ENCODE measurements at places on chromosomes 16 and 17.
A peak's percentile ranks its signal among the peaks of the same experiment; 100 is the strongest.

- no peak for DNase-seq
- peaks cover 2% of the 10 kb centered on the region for H3K27me3 ChIP-seq
- no peak overlapping the region for H3K4me3 ChIP-seq
- no peaks in the 10 kb centered on the region for H3K4me1 ChIP-seq
- H3K36me3 ChIP-seq, result no peaks in the 10 kb centered on the region
- H3K27ac ChIP-seq, result no peak overlapping the region
These were observed 15.8 kb downstream of the CLEC10A start for GRCh38 chr17:7064261-7064660.

GRCh38 chr16:4415538-4416199 is 727 bp downstream of the CORO7 start:
- peaks cover 26% of the 10 kb centered on the region for H3K4me1 ChIP-seq
- H3K27me3 ChIP-seq, result no peaks in the 10 kb centered on the region
- peaks cover 19% of the 10 kb centered on the region for H3K36me3 ChIP-seq
- peak overlapping the region; percentile 60 for H3K4me3 ChIP-seq
- peak; percentile 74 for DNase-seq
- H3K27ac ChIP-seq, result peak overlapping the region; percentile 75

- H3K4me3 ChIP-seq, result no peak overlapping the region
These were observed 15.0 kb downstream of the RIPOR1 start for GRCh38 chr16:67543582-67543981.

- no peak for DNase-seq
- no peaks in the 10 kb centered on the region for H3K4me1 ChIP-seq
- no peak overlapping the region for H3K27ac ChIP-seq
- no peaks in the 10 kb centered on the region for H3K27me3 ChIP-seq
These were observed 704.3 kb downstream of the MAF start for GRCh38 chr16:78896280-78896679.

- H3K27ac ChIP-seq, result no peak overlapping the region
- H3K4me1 ChIP-seq, result no peaks in the 10 kb centered on the region
These were observed 5.7 kb downstream of the CALB2 start for GRCh38 chr16:71364133-71364681.

- H3K4me3 ChIP-seq, result no peak overlapping the region
- DNase-seq, result no peak
- H3K36me3 ChIP-seq, result no peaks in the 10 kb centered on the region
These were observed 53.9 kb upstream of the ALOX12 start for GRCh38 chr17:6941989-6942388.

GRCh38 chr17:72588561-72588960 is 467.7 kb downstream of the SOX9 start:
- H3K27ac ChIP-seq, result peak overlapping the region; percentile 81
- DNase-seq, result no peak
- H3K27me3 ChIP-seq, result peaks cover 17% of the 10 kb centered on the region
- H3K36me3 ChIP-seq, result no peaks in the 10 kb centered on the region
- peaks cover 23% of the 10 kb centered on the region for H3K4me1 ChIP-seq
- H3K4me3 ChIP-seq, result peak overlapping the region; percentile 20

DNA sequence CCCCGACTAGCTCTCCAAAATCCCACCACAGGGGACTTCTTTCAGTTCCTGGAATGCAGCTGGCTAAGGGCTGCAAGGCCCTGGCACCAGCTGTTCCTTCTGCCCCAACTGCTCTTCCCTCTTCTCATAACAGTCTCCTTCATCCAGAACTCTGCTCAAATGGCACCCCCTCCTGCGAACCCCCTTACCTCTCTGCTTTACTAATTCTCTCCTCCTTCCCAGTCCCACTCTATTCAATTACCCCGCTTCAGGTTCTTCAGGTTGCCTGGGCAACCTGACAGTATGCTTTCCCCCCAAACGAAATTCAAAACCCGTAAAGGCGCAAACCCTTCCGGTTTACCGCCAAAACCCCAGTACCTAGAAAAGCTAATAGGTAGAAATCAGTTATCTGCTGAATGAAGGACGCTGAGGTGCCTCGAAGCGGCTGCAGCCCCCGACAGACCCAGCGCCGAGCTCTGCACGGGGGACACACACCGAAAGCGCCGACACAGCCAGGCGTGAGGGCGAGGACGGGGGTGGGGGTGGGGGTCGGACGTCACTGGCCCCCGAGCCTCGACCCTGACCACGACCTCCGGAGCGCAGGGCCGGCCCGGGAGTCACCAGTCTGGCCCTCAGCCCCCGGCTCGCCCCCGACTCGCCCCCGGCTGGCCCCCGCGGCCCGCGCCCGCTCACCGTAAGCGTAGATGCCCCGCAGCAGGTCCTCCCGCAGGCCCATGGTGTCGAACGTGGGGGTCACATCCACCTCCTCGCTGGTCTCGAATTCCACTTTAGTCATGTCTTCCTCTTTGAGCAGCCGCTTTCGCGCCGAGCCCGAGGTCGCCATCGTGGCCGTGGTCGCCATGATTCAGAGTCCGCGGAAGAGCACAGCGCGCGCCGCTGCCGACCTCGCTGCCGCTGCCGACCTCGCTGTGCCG is 550 bp downstream of the EIF4A3 start:
- H3K27ac ChIP-seq, result peak overlapping the region; percentile 28
- peak overlapping the region; percentile 88 for H3K4me3 ChIP-seq
- H3K27me3 ChIP-seq, result no peaks in the 10 kb centered on the region
- peaks cover 5% of the 10 kb centered on the region for H3K4me1 ChIP-seq
- peaks cover 27% of the 10 kb centered on the region for H3K36me3 ChIP-seq

- H3K27me3 ChIP-seq, result no peaks in the 10 kb centered on the region
- H3K36me3 ChIP-seq, result no peaks in the 10 kb centered on the region
- DNase-seq, result no peak
- H3K4me1 ChIP-seq, result no peaks in the 10 kb centered on the region
- H3K4me3 ChIP-seq, result no peak overlapping the region
These were observed 187.5 kb downstream of the TANC2 start for GRCh38 chr17:63153488-63153887.

DNA sequence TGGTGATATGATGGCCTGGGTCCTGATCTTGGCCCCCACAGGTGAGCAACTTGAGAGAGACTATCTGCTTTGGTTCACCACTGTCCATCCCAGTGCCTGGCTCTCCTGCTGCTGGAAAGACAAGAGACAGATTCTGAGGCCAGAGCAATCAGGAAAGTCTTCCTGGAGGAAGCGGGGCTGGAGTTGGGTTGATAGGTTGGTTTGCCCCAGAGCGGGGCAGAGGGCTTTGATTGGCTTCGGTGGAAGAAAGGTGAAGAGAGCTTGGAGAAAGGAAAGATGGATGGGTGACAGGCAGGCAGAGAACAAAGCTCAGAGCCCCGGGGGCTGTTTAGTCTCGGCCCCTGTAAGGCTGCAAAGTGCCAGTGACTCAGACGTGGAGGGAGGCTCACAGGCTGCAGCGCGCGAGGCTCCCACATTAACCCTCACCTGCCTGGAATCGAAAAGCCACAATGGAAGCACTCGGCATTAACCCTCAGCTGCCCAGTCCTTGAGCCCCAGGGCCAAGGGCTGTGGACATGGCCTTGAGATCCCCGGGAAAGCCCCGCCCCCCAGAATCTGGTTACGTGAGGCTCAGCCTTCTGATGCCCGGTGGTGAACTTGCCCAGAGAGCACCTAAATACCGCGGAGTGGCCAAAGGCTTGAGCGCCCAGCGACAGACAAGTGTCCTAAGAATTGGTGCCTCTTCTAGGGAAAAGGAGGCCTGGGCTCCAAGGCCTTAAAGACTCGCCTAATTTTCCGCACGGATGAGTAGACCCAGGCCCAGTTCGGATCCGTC is 996 bp upstream of the CPNE2 start:
- peak overlapping the region; percentile 35 for H3K4me3 ChIP-seq
- H3K36me3 ChIP-seq, result no peaks in the 10 kb centered on the region
- H3K27ac ChIP-seq, result peak overlapping the region; percentile 35
- peaks cover 22% of the 10 kb centered on the region for H3K4me1 ChIP-seq

GRCh38 chr16:67490335-67491096 is 7.2 kb upstream of the AGRP start:
- no peak for DNase-seq
- H3K27ac ChIP-seq, result no peak overlapping the region
- H3K4me1 ChIP-seq, result peaks cover 9% of the 10 kb centered on the region
- H3K36me3 ChIP-seq, result no peaks in the 10 kb centered on the region
- no peaks in the 10 kb centered on the region for H3K27me3 ChIP-seq

- no peaks in the 10 kb centered on the region for H3K36me3 ChIP-seq
- peak; percentile 86 for DNase-seq
- H3K27me3 ChIP-seq, result peaks cover 35% of the 10 kb centered on the region
These were observed 14.4 kb downstream of the GUCY2D start for GRCh38 chr17:8016632-8017424.

DNA sequence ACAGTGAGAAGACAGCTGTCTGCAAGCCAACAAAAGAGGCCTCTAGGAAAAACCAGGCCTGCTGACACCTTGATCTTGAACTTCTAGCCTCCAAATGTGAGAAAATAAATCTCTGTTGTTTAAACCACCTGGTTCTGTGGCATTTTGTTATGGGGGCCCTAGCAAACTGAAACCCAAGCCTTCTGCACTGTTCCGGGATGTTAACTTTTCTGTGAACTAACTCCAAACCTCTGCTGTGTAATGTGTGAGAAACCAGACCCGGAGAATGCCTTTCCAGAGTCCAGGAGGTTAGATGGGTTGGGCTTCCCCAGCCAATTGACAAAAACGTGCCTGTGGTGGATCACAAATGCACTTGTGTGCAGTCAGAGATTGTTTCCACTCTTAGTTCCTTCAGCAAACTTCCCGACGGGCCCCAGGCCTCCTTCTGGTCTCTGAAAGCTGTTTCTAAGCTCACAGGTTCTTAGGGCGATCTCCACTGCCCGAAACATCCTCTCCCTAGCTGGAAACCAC is 13.6 kb upstream of the GGA2 start:
- no peak for DNase-seq
- no peak overlapping the region for H3K27ac ChIP-seq

- H3K4me3 ChIP-seq, result no peak overlapping the region
- no peaks in the 10 kb centered on the region for H3K27me3 ChIP-seq
- peaks cover 13% of the 10 kb centered on the region for H3K36me3 ChIP-seq
These were observed 5.1 kb downstream of the PHF12 start for GRCh38 chr17:28946239-28946638.

GRCh38 chr16:68077866-68078700 is 7.1 kb upstream of the NFATC3 start:
- no peak for DNase-seq
- peak overlapping the region; percentile 91 for H3K27ac ChIP-seq
- H3K27me3 ChIP-seq, result no peaks in the 10 kb centered on the region
- H3K4me3 ChIP-seq, result no peak overlapping the region

- H3K4me1 ChIP-seq, result no peaks in the 10 kb centered on the region
- no peaks in the 10 kb centered on the region for H3K27me3 ChIP-seq
- H3K27ac ChIP-seq, result no peak overlapping the region
- no peak for DNase-seq
- no peaks in the 10 kb centered on the region for H3K36me3 ChIP-seq
These were observed 77.0 kb upstream of the CA10 start for GRCh38 chr17:52235516-52235915.

DNA sequence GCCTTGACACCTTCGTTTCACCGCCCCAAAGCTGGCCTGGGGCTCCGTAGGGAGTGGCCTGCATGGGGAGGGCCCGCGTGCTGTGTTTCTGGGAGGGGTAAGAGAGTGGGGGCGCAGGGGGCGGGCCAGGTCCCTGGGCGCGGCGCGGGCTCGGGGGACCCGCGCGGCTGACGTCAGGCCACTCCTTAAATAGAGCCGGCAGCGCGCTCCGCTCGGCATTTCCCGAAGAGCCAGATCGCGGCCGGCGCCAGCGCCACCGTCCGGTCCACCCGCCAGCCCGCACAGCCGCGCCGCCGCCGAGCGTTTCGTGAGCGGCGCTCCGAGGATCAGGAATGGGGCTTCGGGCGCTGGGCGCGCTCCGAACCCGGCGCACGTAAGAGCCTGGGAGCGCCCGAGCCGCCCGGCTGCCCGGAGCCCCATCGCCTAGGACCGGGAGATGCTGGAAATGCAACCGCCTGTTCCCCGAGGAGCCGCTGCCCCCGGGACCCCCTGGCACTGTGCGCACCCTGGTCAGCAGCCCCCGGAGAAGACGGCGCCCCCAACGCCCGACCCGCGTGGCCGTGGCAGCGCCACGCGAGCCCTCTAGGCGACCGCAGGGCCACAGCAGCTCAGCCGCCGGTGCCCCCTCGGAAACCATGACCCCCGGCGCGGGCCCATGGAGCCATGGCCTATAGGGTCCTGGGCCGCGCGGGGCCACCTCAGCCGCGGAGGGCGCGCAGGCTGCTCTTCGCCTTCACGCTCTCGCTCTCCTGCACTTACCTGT is at the start of gene HS3ST2:
TSS of gene HS3ST2 (plus strand) at position 215 of the 763 bp plus-strand sequence. CDS start at position 664, 449 bp downstream.
- no peaks in the 10 kb centered on the region for H3K4me1 ChIP-seq
- H3K27me3 ChIP-seq, result peaks cover 45% of the 10 kb centered on the region
- H3K36me3 ChIP-seq, result no peaks in the 10 kb centered on the region
- no peak within 1 kb of the TSS for H3K27ac ChIP-seq

DNA sequence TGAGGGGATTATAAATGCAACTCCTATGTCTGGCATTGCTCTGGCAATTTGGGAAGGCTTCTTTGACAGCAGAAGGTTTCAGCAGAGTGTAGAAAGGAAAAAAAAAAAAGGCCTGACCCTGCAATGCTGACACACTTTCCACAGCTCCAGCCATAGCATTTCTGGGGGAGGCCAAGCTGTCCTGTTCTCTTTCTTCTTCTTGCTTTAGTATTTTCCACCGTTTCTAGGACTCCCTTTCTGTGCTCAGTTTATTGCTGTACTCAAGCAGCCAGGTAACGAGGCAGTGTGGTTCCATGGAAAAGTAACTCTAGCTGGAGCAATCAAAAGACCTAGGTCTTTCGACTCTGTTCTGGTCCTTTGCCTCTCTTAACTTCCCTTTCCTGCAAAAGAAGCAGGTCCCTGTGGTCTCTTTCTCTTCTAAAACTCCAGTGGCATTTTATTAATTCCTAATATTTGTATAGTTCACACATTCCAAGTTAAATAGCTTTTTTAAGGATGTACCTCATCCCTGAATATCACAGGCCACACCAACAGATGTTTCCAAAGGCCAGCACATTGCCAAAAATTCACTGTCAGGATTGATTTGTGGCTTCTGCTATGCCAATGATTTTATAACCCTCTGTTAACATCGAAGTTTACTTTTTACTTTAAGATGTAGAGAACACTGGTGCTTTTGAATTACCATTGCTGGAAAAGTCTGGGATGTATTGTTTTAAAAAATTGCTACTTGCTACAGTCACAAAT is 90.3 kb upstream of the BCAR1 start:
- peaks cover 6% of the 10 kb centered on the region for H3K36me3 ChIP-seq
- H3K4me3 ChIP-seq, result no peak overlapping the region
- no peak for DNase-seq
- peaks cover 30% of the 10 kb centered on the region for H3K4me1 ChIP-seq

GRCh38 chr16:66696669-66697630 is at the start of gene CMTM4:
Gene CMTM4 (minus strand): TSS chr16:66696743. CDS start chr16:66696525, 218 bp downstream.
- peak within 1 kb of the TSS; percentile 86 for H3K4me3 ChIP-seq
- no peaks in the 10 kb centered on the region for H3K27me3 ChIP-seq
- DNase-seq, result peak; percentile 89
- H3K4me1 ChIP-seq, result peaks cover 7% of the 10 kb centered on the region
- H3K36me3 ChIP-seq, result no peaks in the 10 kb centered on the region

GRCh38 chr17:66149562-66149961 is 42.4 kb downstream of the CEP112 start:
- DNase-seq, result no peak
- H3K27me3 ChIP-seq, result no peaks in the 10 kb centered on the region
- no peak overlapping the region for H3K27ac ChIP-seq
- no peak overlapping the region for H3K4me3 ChIP-seq
- no peaks in the 10 kb centered on the region for H3K36me3 ChIP-seq

Measured in large intestine (tissue), 12 donors.